ENCODE measurements at places on chromosomes 4 and X.

GRCh38 chr4:67573193-67573592, 14.7 kb downstream of the STAP1 start:
- no peak for DNase-seq

- DNase-seq = no peak
Observed at GRCh38 chr4:7026107-7026506, 17.1 kb upstream of the TADA2B start.

GRCh38 chr4:156298230-156298629, 344.6 kb upstream of the CTSO start:
- DNase-seq = no peak

GRCh38 chr4:108458681-108459080, 161.7 kb upstream of the RPL34 start:
- no peak for DNase-seq

DNA sequence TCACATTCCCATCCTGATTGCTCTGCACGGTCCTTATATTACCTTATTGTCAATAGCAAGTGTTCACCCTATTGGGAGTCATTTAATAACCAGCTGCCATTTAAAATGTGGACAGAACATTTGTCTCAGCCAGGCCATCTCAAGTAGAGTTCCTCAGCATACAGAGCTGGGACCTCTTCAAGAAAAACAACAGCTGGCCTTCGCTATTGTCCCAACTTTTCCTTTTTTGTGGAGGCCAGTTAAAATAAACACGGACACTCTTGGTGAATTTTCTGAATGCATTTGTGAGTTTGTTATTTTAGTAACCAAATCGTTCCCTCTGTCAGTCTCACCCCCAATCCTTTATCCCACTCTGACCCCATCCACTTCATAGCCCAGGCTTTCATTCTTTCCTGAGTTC, 395.3 kb upstream of the PITX2 start:
- no peak for DNase-seq

DNA sequence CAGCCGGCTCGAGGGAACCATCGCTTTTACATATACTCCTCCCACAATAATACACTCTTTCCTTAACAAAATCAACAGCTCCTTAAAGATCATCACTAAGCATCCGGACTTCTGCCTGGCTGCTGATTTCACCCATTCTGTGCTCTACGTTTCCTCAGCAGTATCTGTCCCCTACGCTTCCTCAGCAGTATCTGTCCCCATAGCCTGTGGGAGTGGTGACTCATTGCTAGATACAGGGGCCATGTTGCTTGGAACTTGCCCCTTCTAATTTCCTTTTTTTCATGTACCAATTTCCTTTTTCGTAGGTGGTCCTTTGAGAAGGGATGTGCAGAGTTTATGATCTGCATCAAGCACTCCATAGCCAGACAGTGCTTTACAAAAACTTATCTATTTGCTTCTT, 18.6 kb downstream of the MAP3K15 start:
- no peak for DNase-seq

DNA sequence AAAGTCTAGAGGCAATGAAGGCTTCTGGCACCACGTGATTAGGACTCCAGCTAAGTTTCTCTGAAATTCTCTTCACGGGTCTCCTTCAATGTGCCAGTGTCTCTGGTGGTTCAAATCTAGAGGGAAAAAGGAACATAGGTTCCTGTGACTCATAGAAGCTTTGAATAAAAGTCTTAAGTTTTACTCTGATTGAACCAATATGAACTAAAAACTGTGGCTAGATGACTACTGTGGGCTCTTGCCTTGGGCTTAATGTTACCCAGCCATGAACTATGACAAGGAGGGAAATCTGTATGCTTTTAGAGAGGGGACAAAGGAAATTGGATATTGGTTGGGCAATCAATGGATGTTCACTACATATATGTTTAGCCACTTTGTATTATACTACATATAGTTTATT, 49.9 kb upstream of the TEX13D start:
- no peak for DNase-seq

GRCh38 chrX:50002067-50002714, 79.8 kb downstream of the CLCN5 start:
- DNase-seq = no peak

- DNase-seq = no peak
Observed at GRCh38 chr4:10639100-10639499, 45.5 kb downstream of the CLNK start.

GRCh38 chrX:47235691-47236103, 2.9 kb downstream of the USP11 start:
- no peak for DNase-seq

GRCh38 chrX:43121637-43122036, 343.7 kb upstream of the PPP1R2C start:
- no peak for DNase-seq

- no peak for DNase-seq
Observed at GRCh38 chrX:151899622-151900021, 13.1 kb upstream of the MAGEA4 start.

- no peak for DNase-seq
Observed at GRCh38 chr4:13396161-13396560, 88.0 kb downstream of the RAB28 start.

GRCh38 chrX:130176354-130176776, 4.6 kb downstream of the RAB33A start:
- DNase-seq = no peak

DNA sequence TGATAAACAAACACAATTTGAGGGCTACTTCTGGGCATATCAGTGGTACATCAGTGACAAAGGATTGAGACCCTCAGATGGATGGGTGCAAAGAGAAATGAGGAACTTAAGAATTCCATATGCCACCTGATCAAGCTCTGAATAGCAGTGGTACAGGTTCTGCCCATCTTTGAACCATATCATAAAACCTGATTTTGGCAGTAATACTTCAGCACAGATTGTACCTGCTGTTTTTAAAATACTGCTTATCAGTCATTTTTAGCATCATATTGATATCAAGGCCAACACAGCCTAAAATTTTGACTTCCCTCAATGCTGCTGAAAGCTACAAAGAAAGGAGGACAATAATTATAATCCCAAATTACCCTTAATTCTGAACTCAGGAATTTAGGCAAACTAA, 41.5 kb downstream of the ANK2 start:
- no peak for DNase-seq

DNA sequence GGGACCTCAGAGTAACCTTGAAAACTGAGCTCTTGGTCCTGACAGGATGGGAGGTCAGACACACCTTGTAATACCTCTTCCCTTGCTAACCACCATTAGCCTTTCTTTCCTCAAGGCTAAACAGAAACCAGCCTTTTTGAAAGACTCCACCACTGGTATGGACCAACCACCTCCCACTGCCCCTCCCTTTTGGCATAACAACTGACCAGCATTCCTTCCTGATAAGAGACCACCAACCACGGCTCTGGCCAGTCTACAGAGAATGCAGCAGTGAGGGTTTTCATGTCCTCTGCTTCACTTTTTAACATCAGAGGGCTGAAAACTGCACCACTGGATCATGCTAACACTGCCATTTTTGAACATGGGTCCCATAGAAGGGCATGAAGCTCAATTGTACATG, 100.2 kb upstream of the MID1IP1 start:
- no peak for DNase-seq

DNA sequence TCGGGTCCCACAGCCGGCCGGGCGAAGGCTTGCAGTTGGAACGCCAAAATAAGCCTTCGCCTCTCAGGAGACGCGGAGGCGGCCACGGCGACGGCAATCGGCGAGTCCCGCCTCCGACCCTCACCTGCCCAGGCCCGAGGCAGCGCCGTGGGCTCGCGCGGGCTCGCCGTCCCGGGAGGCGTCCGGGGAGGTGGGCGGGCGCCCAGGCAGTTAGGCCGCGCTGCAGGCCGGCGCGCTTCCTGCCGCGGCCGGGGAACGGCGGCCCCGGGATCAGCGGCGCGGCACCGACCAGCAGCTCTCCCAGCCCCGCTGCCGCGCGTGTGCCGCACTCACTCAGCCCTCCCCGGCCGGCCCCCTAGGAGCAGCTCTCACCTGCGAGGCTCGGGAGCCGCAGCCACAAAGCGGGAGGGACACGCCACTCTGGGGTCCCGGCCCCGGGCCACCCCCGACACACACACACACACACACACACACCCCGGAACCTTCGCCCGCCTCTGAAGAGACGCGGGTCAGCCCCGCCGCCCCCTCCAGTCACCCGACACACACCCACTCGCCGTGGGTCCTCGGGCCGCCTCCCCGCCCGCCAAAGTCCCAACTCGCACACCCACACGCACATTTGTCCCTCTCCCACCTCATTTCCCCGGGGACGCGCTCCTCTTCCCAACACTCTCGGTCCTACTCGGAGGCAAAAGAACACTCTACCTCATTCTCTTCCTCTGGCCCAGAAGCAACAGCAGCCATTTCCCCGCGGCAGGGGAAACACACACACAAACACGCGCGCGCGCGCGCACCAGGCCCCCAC, at the start of gene CNOT6L:
Gene CNOT6L, minus strand, starts transcription at position 767 of the 802 bp plus-strand sequence. Its CDS starts 60 bp downstream, at position 707.
- DNase-seq = peak; percentile 55

- DNase-seq = no peak
Observed at GRCh38 chrX:9874483-9874882, 88.3 kb downstream of the SHROOM2 start.

DNA sequence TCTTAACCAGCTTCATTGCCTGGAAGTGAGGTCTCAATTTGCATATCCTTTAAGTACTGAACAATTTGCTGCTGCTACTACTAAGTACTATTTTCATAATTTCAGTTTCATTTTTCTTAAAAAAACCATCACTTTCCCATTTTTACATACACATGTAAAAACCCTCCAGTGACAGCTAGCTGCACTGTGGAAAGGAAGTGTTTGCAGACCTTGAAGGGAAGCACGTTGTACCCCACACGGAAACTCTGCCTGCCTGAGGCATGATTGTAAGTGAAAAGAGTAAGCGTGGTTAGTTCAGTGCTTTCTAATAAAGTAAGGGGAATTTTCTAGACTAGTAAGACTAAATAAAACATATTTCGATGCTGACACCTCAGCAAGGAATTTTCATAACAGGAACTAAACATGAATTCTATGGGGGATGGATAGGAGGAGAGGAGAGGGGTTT, 103.6 kb downstream of the RAPGEF2 start:
- DNase-seq = no peak

GRCh38 chr4:23333556-23333945, 556.3 kb downstream of the PPARGC1A start:
- no peak for DNase-seq

DNA sequence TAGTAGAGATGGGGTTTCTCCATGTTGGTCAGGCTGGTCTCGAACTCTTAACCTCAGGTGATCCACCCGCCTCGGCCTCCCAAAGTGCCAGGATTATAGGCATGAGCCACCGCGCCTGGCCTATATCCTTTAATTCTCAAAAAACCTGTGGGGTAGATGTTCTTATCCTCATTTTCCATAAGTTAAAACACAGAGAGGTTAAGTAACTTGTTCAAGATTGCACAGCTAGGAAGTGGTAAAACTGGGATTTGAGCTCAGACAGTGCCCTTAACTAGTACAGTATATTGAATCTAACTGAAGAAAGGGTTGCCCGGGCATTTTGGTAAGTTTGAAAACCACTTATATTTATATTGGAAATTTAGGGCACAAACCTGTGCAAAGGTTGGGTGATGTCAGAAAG, 116.0 kb downstream of the GLUD2 start:
- no peak for DNase-seq

DNA sequence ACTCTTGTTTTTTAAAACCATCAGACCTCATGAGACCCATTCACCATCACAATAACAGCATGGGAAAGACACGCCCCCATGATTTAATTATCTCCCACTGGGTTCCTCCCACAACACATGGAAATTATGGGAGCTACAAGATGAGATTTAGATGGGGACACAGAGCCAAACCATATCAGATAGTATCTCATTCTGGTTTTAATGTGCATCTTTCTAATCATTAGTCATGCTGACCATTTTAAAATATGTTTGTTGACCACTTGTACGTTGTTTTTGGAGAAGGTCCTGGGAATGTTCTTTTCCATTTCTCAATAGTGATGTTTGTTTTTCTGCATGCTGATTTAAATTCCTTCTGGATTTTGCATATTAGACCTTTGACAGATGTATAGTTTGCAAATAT, 119.0 kb downstream of the RTL3 start:
- no peak for DNase-seq

DNA sequence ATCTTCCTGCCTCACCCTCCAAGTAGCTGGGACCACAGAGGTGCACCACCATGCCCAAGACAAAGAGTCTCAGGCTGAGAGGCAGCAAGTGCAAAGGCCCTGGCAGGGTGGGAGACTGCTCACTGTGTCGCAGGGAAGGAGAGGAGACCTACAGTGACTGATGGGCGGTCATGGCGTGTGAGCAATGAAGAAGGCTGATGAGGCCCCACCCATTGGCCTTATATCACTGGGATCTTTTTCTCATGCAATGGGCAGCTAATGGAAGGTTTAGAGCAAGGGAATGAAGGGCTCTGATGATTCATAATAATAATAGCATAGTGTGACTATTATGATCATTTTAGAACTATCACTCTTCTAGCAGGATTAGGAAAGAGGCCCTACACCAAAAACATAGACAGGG, 20.9 kb downstream of the FAM9C start:
- DNase-seq = no peak

DNA sequence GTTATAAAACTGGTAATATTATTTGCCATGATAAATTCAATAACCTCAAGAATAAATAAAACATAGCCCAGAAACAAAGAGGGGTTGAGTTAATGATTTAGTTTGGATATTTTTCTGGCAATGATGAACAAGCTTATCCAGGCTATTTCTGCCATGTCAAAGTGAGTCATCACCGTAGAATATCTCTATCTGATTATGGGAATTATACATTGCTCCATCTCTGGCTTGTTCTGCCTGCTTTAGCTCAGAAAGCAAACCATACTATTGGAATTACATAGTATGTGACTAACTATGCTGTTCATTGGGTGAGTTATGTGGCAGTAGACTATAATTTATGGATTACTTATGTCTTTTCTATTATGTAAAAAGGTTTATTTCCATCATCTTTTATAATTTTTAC, 680.1 kb upstream of the AADAT start:
- DNase-seq = no peak

- DNase-seq = no peak
Observed at GRCh38 chr4:95674521-95674981, 125.8 kb upstream of the UNC5C start.

- DNase-seq = no peak
Observed at GRCh38 chrX:7047951-7048350, 99.6 kb upstream of the STS start.

DNA sequence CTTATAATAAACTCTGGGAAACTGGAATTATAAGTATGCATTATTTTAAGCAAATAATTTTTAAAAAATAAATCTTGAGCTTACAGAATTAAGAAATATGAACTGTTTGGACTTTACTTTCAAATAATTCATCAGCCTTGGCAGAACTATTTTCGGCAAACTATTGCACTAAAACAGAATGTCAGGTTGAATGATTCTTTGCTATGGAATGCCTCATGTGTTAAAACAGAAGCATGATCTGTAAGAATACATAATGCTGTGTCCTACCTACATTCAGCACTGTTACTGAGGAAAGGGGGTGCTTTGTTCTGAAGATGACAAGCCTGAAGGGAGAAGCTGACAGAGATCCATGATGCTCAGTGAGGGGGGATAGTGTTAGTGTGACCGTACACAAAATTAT, 55.6 kb upstream of the EXOC1L start:
- DNase-seq = no peak

- no peak for DNase-seq
Observed at GRCh38 chrX:11953615-11954014, 184.7 kb upstream of the FRMPD4 start.

All from hematopoietic multipotent progenitor cell treated with erythropoietin and hydrocortisone succinate and interleukin-3 and kit ligand, for 15 days (in vitro differentiated cells).